Activated CD4-positive, alpha-beta memory T cell treated with anti-CD3 and anti-CD28 coated beads, Interleukin-2, amount 10 ng/mL, durations not matched to agents 7 days and 5 days (primary cell): ENCODE measurements at places on chromosomes 2 and 18. TPM values are rescaled to one million over a fixed set of nuclear protein-coding genes. Genes with fewer than 3 reads are reported as not detected.

DNAH7 gene
- not detected for total RNA-seq

TNFRSF11A gene
- total RNA-seq: 26.0 TPM

REG1B gene
- not detected for total RNA-seq

GPC1 gene
- 7.9 TPM for total RNA-seq

TMEM247 gene
- not detected for total RNA-seq

PJVK gene
- total RNA-seq: 0.91 TPM

CHRNG gene
- not detected for total RNA-seq

OTOS gene
- not detected for total RNA-seq

RIT2 gene
- total RNA-seq: not detected

DNA sequence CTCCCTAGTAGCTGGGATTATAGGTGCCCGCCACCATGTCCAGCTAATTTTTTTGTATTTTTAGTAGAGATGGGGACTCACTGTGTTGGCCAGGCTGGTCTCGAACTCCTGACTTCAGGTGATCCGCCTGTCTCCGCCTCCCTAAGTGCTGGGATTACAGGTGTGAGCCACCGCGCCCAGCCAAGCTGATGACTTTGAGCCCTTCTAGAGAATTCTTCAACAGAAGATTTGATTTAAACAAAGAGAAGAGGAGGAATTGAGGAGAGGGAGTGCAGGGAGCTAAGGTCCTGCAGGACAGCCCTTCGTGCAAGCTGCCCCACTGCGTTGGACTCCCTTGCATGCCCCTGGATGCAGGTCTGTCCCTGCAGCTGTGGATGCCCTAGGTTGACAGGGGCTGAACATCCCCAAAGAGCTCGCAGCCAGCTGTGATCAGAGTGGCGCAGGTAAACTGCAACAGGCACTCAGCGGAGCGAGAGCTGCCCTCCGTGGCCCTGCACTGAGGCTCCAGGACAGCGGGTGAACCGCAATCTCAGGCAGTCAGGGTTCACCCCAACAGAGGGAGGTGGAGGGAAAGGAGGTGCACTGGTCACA lies 13.7 kb downstream of the ADRA2B start:
- DNase-seq: no peak

GRCh38 chr2:3172265-3172935 lies 205.2 kb downstream of the EIPR1 start:
- DNase-seq: no peak

GRCh38 chr2:120516679-120517314 lies 170.9 kb downstream of the INHBB start:
- no peak for DNase-seq

- DNase-seq: no peak
These were observed 13.4 kb downstream of the NOP58 start for GRCh38 chr2:202278944-202279343.

DNA sequence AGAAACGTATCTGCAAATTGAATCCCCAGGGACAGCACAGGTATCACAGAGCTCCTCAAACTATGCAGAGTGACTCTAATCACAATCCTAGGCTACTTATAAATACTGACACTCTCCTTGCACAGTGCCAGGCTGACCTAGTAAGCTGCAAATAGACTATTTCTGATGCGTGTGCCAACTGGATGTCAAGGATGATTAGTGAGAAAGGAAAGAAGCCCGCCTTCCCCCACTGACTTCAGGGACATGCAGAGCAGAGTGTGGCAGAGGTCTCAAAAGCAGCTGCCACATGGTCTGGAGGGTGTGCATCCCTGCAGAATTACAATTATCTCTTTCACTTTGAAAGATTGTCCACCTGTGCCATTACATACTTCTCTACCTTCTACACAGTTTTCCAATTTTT lies 235.6 kb downstream of the CPS1 start:
- no peak for DNase-seq

DNA sequence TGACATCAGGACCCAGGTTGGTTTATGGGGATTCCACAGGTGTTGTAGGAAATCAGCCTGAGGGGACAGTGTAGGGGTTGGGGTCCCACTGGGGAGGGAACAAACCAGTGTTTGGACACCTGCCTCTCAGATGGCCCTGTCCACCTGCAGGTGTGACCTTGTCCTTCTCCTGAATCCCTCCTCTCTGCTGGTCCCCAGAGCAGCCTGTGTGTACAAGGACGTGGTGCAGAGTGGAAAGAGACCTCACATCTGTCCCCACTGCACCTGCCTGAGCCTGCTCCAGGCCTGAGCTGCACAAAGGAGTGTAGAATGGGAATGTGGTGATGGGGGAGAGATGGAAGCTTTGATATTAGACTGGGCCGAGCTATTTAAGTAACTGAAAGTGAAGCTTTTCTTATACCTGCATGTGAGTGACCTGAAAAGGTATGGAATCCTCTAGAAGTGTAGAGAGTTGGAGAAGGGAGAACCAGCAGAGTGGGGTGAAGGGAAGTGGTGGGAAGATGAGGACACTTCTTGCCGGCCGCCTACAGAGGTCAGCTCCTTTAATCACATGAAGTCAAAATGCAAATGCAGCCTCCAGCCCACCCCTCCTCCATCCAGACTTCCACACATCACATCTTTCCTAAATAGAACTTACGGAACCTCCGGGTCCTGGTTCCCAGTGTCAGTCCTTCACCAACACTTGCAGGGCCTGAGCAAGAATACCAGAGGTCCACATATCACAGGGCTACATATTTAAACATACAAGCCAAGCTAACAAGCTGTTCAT lies 89.3 kb upstream of the SMAD2 start:
- DNase-seq: no peak

DNA sequence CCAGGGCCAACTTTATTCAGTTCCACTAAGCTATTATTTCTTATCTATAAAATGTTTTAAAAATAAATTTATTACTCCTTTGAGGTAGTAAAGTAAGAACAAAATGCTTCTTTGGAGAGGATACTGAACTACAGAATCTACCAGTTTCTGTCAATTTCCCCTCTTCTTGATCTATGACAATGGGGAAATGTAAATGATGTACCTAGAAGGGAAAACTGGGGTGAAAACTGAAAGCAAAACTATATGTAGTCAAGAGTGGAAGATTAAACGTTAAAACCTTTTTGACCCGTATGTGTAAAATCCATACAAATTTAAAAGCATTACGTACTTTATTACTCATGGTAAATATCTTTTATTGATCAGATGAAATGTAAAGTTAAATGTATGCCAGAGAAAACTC lies 1287.8 kb upstream of the TMEFF2 start:
- no peak for DNase-seq

DNA sequence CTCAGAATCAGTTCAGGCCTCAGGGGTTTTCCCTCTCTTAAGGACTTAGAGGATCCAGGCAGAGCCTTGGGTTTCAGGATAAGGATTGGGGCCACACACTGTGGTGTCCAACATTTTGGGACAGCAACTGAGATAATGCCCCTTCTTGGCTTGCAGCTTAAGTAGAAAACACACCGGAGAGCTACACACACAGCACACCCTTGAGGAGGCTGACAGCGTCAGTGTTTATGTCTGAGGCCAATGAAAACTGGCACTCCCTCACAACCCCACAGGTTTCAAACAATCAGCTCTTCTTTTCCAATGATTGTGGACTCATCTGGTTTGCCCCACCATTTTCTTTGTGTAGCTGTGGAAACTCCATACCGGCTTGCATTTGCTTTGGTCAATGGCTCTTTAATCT lies 257.7 kb downstream of the CDCA7 start:
- DNase-seq: no peak

GRCh38 chr2:216388046-216388884 lies 16.0 kb upstream of the MARCHF4 start:
- DNase-seq: no peak

GRCh38 chr2:30577151-30577550 lies 130.1 kb downstream of the LCLAT1 start:
- no peak for DNase-seq

DNA sequence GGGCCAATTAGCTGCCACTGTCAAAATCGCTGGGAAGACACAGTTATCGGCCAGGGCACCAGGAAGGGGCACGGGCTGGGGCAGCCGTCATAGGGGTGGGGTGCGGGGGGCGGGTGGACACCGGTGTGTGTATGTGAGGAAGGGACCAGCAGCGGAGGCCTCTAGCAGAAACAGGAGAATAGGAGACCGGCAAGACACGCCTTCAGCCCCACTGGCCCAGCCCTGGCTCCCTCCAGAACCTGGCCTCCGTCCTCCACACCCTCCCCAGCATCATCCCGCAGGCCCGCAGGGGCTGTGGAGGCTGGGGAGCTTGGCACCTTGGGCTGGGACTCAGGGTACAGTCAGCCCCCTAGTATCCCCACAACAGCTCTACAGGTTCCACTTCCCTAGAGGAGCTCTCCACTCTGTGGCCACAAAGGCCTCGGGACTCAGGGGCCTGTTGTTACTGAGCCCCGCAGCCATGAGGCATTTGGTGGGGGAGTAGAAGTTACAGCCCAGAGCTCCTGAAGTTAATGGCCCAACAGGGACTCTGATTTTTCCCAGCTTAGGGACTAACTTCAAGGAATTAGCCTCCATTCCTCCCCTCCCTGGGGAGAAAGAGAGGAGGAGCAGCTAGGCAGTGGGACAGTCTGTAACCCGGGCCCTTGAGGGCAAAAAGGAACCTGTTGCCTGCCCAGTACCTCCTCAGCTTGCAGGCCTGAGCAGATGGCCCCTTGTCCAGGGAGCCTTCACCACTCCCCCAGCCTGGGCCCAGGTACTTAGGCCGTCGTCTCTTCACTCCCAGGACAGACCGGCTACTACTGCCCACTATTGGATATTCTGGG lies 19.9 kb downstream of the SH2D6 start:
- no peak for DNase-seq

GRCh38 chr18:3726238-3726951 lies 276.4 kb downstream of the TGIF1 start:
- no peak for DNase-seq

DNA sequence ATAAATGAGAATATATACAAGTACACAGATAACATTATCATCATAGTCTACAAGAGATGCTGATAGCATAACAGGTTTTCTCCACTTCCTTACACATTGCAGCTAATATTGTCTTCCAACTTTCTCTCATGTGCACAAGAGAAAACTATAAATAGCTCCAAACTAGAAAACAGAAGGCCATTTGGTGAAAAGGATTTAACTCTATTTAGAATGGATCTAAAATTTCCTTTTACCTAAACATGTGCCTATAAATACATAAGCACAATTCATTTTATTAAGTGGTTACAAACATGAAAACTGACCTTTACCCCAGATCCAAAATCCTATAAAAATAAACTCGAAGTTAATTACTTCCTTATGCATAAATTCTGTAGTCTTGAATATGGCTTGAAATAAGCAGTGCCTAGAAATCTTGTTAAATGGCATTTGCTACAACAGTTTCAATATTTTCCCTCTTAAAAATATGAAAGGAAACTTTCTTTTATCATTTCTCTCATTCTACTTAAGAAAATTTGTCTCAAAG lies 41.6 kb downstream of the SLC25A12 start:
- DNase-seq: no peak
